K562 (cell line): ENCODE measurements at places on chromosomes 6 and 20.

DNA sequence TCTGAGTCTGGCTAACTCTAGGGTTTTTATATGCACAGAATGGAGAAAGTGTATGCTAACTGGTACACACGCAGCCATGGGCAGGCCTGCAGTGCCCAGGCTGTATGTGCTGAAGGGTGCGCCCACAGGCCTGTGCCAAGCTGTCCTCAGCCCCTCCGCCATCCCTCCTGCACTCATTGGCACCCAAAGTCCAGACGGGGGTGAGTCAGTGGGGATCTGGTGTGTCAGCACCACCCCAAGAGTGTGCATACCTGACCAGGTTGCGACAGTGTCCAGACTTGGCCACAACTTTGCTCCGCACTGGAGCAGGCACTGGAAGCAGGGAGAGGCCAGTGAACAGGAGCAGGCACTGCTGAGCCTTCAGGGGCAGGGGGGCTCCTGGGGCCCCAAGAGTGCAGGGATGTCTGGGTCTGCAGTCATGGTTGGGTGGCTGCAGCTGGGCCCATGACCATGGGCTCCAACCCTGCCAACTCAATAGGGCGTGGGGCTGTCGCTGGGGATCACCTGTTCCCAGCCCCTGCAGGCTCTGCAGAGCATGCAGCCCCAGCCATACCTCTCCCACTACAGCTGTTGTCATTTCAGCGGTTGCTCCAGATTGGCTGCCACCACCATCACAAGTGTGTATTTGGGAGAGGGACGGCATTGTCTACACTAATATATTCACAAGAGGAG lies 717.8 kb downstream of the EPHA7 start:
- DNase-seq, result no peak

- DNase-seq, result no peak
These were observed 116.6 kb downstream of the JARID2 start for GRCh38 chr6:15362274-15363160.

DNA sequence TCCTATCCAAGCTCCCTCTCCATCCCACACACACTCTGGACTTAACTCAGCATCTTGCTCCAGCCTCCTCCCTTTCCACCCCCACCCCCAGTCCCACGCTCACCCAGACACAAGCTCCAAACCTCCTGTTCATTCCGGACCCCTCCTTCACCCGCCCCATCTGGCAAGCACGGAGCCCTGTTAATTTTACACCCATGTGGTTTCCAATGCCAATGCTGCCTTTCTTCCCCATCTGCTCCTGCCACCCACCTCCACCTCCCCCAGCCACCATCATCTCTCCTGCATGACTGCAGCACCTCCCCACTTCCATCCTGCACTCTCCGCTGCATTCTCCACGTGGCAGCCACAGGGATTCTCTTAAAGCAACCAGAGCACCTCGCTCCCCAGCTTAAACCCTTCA lies 9.9 kb upstream of the CDK5RAP1 start:
- no peak for DNase-seq

GRCh38 chr6:133594652-133595110 lies 294.2 kb upstream of the TCF21 start:
- no peak for DNase-seq

DNA sequence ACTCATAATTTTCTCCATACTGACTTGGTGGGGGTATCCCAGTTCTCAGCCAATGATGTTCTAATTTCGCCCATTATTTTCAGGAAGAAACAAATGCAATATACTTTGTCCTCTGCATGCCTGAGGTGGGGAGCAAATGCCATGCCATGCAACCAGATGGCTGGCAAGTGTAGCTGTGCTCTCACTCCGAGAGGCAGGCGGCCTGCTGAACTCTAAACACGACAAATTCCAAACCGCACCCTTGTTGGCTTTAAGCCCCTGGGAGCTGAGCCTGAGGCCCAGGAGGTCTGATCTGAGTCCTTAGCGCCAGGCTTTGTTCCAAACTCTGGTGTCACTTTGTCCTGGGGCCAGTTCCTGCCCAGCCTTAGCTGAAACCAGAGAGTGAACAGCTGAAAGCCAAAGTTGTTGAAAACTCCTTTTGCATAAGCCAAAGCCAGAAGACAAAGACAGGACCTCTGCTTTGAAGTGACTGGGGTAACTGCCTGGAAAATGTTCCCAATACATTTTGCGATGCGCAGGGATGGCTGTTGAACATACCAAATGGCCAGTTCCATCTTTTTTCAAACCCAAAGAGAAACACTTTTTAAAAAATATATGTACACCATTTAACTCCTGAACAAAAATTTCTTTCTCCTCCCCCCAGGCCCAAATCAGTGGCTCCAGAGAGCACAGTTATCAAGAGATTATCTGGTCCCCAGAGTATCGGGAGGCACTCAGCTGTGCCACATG lies 46.2 kb downstream of the TTI1 start:
- no peak for DNase-seq

DNA sequence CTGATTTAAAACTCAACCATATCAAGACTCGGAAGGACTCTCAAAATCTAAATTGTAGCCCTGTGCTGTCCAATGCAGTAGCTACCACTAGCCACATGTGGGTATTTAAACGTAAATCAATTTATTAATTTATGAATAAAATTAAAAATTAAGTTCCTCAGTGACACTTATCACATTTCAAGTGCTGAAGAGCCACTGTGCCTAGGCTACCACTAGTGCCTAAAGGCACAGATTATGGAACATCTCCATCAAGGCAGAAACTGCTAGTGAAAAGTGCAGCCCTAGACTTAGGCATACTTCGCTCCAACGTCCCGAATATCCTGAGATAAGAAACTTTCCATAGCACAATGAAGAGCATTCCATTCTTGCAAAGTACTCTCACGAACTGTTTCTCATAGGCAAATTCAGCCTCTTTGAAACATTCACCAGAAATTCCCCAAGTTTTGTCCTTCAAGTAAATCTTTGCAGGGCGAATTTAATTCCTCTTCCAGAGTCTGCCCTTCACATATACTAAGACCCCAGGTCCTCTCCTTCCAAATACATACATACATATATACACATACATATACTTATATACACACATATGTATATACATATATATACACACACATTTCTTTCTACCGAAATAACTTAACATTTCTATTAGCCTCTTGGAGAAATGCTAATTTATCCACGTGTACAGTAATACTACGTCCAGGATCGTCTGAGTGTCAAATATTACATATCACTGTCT lies 1.3 kb downstream of the SUPT3H start:
- no peak for DNase-seq

GRCh38 chr6:92848901-92849300 lies 570.5 kb downstream of the EPHA7 start:
- no peak for DNase-seq

DNA sequence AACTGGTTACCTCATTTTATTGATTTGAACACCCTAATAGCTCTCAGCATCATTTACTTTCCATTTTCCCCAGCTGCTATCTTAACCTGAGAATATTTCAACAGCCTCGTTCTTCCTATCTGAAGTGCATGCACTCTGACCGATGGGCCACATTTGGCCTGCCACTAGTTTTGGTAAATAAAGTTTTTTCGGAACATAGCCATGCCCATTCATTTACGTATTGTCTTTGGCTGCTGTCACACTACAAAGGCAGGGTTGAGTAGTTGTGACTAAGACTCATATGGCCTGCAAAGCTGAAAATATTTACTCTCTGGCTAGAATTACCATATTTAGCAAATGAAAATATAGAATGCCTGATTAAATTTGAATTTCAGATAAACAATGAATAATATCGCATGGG lies 10.8 kb downstream of the ADGRF4 start:
- DNase-seq, result no peak

- no peak for DNase-seq
These were observed 46.9 kb downstream of the GFRA4 start for GRCh38 chr20:3616250-3616649.

DNA sequence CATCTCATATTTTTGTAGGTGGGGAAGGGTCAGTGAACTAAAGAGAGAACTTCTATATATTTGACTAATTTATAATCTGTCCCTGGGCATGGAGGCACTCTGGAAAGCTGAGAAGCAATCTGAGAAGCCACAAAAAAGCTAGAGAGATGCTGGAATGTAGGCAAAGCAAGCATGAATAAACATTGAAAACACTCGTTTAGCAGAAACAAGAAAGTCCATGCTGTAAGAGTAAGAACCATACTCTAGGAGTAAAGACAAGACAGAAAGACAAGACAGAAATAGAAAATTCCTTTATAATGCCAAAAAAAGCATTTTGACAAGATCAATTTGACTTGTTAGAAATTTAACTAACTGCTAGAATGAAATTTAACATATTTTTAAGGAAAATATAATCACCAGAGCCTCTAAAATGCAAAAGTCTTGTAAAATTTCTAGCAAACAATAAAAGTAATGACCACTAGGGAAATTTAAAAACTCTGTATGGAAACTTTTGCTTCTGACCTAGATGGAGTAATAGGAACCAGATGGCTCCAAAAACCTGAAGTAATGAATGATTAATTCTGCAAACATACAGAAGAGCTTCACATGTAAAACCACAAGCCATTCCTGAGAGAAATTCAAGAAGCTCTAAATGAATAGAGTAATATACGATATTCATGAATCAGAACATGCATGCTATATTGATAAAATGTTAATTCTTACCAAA lies 625.7 kb upstream of the PTCHD4 start:
- no peak for DNase-seq

GRCh38 chr6:27472182-27472616 lies 706 bp downstream of the ZNF184 start:
- DNase-seq, result peak; percentile 61

- no peak for DNase-seq
These were observed 44.6 kb upstream of the AGPAT4 start for GRCh38 chr6:161318456-161318855.

GRCh38 chr6:107661291-107661690 lies 162.8 kb downstream of the SCML4 start:
- DNase-seq, result no peak

DNA sequence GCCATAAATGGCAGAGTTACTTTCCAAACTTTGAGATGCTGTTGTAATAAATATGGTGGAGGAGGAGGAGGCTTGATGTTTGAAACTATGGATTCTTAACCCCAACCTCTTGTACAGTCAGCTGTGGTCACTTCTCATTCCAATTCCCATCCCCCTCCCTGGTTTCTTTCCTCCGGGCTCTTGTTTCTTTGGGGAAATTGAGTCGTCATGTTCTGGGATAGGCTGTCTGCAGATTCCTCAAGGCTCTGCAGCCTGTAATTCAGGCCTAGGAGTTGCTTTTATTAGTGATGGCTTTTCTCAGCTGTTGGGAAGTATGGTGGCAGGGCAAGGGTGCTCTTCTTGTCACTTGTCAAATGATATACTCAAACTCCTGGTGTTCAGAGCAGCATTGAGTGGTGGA lies 2.6 kb downstream of the PTK7 start:
- no peak for DNase-seq

DNA sequence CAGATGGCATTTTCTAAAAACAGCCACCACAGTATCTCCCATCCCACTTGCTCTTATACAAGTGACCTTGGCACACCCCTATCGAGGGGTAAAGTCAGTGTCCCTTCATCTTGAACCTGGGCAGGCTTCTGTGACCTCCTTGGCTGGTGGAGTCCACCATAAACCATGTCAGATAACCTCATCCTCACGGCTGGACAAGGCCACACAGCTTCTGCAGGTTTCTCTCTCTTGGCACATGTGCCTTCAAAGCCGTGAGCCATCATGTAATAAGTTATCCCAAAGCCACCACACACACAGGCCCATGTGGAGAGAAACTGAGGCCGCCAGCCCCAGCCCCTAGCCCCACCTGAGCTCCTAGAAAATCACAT lies 105.4 kb downstream of the SNX5 start:
- DNase-seq, result no peak

GRCh38 chr20:8443464-8444072 lies 311.5 kb downstream of the PLCB1 start:
- DNase-seq, result no peak

GRCh38 chr20:13784271-13784892 lies 337 bp downstream of the ESF1 start:
- no peak for DNase-seq

- no peak for DNase-seq
These were observed 130.0 kb upstream of the BMP5 start for GRCh38 chr6:56005426-56005825.

DNA sequence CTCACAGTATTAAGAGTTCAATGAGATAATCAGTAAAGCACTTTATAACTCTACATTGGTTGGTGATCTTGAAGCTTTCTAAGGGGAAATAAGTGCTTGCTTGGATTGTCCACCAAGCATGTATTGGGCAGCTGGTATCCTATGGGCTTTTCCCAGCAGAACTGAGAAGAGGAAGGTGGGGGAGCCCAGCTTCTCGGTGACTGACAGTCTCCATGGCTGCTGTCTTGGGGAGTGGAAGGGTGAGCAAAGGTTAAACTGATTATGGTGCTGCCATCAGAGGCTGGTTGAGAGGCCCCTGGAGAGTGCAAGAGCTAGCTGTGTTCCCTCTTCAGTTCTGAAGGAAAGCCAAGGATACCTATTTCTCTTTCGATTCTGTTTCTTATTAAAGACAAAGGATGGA lies 35.5 kb upstream of the ADTRP start:
- DNase-seq, result peak; percentile 16

DNA sequence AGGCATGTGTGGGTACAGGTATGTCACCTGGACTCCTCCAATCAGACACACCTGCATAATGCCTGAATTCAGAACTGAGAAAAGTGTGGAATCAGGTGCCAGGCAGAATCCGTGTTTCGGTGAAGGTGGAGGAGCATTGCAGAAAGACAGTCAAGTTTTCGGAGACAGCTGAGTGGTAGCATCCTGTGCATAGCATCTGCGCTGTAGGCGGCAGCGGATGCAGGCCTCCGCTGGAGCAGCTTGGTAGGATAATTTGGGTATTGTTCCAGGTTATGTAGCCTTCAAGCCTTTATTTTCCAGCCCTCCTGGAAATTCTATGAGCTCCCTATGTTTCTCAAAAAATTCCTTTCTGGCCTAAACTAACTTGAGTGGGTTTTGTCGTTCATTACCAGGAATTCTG lies 15.5 kb upstream of the ARMC2 start:
- DNase-seq, result no peak

DNA sequence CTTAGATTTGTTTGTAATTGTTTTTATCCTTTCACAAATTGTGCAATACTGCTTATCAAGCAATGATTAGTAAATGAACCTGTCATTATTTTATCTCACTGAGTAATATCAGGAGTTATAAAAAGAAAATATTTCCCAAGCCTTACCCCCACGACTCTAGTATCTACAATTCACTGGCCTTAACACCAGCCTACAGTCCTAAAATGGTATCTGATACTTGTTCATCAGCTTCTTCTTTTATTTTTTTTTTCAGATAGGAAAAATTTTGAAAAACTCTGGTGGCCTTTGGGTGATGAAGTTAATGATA lies 160.8 kb upstream of the FOXA2 start:
- DNase-seq, result no peak
